ENCODE measurements at places on chromosomes 1 and 21. TPM values are rescaled to one million over a fixed set of nuclear protein-coding genes. Genes with fewer than 3 reads are reported as not detected.

LAMB3 gene
- 4.8 TPM for total RNA-seq

PCAT6 gene
- total RNA-seq = 0.65 TPM

C1QB gene
- total RNA-seq = not detected

DNAI4 gene
- total RNA-seq = 0.56 TPM

CCSAP gene
- 3.9 TPM for total RNA-seq

FNDC5 gene
- total RNA-seq = 0.24 TPM

SPTA1 gene
- total RNA-seq = not detected

EPHA2 gene
- total RNA-seq = 14.9 TPM

GBP1 gene
- total RNA-seq = 22.9 TPM

PALMD gene
- total RNA-seq = 1.1 TPM

S100A2 gene
- 8.0 TPM for total RNA-seq

AMY2A gene
- not detected for total RNA-seq

APCS gene
- not detected for total RNA-seq

SPATA21 gene
- not detected for total RNA-seq

CNST gene
- total RNA-seq = 7.9 TPM

RCSD1 gene
- 0.39 TPM for total RNA-seq

TMEM82 gene
- not detected for total RNA-seq

AKR7A3 gene
- under 0.01 TPM for total RNA-seq

OR6N1 gene
- total RNA-seq = not detected

TNFAIP8L2 gene
- total RNA-seq = not detected

TFAP2E gene
- total RNA-seq = 0.16 TPM

KLF17 gene
- not detected for total RNA-seq

JAM2 gene
- 3.0 TPM for total RNA-seq

DPT gene
- 0.24 TPM for total RNA-seq

PROK1 gene
- not detected for total RNA-seq

TMEM200B gene
- 21.1 TPM for total RNA-seq

KCNN3 gene
- 0.13 TPM for total RNA-seq

PCBP3 gene
- total RNA-seq = 16.0 TPM

INSRR gene
- total RNA-seq = not detected

BATF3 gene
- 3.9 TPM for total RNA-seq

FMOD gene
- 4.7 TPM for total RNA-seq

SELE gene
- not detected for total RNA-seq

TRNP1 gene
- total RNA-seq = 66.3 TPM

RXFP4 gene
- total RNA-seq = not detected

HES5 gene
- total RNA-seq = not detected

FOXO6 gene
- not detected for total RNA-seq

TTLL7 gene
- 5.6 TPM for total RNA-seq

TEDDM1 gene
- not detected for total RNA-seq
